ENCODE measurements at places on chromosomes 2 and 18. TPM values are rescaled to one million over a fixed set of nuclear protein-coding genes. Genes with fewer than 3 reads are reported as not detected.

GRCh38 chr2:220090050-220090449, 462.6 kb downstream of the SLC4A3 start:
- DNase-seq = no peak

TMEM163 gene
- polyA plus RNA-seq = 3.2 TPM

TMEM127 gene
- polyA plus RNA-seq = 41.0 TPM

NEURL3 gene
- 0.03 TPM for polyA plus RNA-seq

CABLES1 gene
- 8.3 TPM for polyA plus RNA-seq

DNA sequence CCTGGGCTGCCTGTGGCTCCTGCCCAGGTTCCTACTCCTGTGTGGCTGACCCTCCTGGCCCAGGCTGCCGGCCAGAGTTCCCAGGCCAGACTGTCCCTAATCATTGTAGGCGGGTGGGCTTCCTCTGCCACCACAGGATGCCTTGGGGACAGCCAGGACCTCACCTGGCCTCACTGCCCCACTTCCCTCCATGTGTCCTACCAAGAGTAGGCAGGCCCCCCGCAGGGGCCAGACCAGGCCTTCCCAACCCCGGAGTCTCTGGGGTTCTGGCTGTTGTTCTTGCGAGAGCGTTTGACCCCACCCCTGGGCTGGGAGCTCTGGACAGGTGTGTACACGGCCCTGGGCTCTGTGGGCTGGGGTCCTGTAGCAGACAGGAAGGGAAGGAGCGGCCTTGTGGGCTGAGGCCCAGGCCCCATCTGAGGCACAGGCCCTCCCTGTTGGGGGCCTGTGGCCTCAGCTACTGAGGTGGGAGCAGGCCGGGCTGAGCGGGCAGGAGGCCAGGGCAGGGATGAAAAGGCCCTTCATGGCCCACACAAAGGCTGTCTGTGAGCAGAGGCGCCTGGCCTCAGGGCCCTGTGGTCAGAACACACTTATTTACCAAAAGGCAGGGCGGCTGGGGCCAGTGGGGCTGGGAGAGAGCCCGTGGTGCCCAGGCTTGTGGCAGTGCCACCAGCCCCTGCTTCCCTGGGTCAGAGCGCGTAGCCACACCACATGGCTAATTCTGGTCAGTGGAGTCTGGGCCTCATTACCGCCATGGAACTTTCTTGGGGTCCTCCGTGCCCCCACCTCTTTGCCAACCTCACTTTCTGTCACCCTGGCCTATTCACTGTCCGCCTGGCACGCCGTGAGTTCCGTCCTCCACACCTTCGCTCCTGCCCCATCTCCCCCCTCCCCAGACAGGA, 2.0 kb downstream of the SNORC start:
- no peak for DNase-seq

- no peak for DNase-seq
These were observed 49.9 kb downstream of the PLEKHA3 start for GRCh38 chr2:178530131-178530530.

MRPL53 gene
- polyA plus RNA-seq = 36.6 TPM

NAGK gene
- 57.9 TPM for polyA plus RNA-seq

GNLY gene
- not detected for polyA plus RNA-seq

DNA sequence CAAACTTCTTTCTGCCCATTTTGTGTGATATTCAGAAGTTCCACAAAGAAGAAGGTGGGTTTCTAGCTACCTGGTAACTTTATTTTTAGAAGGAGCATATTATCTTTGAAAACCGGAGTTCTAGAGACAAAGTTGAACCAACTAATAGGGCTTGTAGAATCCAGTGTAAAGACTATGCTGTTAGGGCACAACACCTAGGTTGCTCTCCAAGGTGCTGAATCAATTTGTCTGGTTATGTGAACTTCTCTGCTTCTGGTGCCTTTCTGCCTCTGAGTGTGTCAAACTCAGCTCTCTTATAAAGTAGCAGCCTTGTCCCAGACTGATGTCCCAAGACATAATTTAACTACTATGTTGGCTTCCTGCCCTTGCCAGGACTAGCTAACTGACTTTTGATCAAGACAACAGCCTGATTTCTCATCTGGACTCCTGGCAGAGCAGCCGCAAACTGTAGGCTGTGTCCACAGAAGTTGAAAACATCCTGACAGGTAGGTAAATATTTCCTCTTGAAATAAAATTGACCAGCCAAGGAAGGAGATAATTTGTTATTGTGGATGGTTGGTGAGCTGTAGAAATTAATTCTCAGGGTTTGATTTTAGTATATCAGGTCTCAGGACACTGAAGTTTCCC, 119.4 kb downstream of the CYRIA start:
- DNase-seq = no peak

FEV gene
- polyA plus RNA-seq = not detected

PRKAG3 gene
- polyA plus RNA-seq = not detected

- no peak for DNase-seq
These were observed 262.6 kb upstream of the HS6ST1 start for GRCh38 chr2:128580988-128581848.

- no peak for DNase-seq
These were observed 163.3 kb downstream of the QPCT start for GRCh38 chr2:37507703-37508102.

OTOS gene
- polyA plus RNA-seq = 0.19 TPM

SCYGR4 gene
- polyA plus RNA-seq = not detected

All from H1 (cell line).